ENCODE measurements at places on chromosomes 7 and 10.

DNA sequence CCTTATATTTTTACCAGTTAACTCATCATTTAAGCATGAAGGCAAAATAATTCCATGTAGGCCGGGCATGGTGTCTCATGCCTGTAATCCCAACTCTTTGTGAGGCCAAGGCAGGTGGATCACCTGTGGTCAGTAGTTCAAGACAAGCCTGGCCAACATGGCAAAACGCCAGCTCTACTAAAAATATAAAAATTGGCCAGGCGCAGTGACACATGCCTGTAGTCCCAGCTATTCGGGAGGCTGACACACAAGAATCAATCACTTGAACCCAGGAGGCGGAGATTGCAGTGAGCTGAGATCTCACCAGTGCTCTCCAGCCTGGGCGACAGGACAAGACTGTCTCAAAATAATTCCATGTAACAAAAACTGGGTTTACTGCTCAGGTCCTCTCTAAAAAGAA is 18.3 kb downstream of the HNRNPA2B1 start:
- no peak for DNase-seq

GRCh38 chr10:80503584-80504157 is 34.0 kb upstream of the SH2D4B start:
- DNase-seq = no peak

DNA sequence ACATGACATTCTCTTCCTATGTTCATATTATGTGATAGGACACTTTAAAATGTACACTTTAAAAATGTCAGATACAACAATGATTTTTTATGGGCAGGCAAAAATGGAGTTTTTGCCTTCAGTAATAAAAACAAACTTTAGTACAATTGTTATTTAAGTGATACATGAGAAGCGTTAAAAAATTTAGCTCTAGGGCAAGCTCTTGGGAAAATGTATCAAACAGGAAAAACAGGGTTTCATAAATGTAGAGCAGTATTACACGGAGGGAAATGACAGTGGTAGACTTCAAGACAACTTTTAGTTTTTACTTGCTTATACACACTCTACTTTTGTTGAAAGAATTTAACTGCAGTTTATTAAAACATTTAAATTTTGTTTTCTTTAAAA is 1.5 kb downstream of the FHIP2A start:
- DNase-seq = peak; percentile 40

DNA sequence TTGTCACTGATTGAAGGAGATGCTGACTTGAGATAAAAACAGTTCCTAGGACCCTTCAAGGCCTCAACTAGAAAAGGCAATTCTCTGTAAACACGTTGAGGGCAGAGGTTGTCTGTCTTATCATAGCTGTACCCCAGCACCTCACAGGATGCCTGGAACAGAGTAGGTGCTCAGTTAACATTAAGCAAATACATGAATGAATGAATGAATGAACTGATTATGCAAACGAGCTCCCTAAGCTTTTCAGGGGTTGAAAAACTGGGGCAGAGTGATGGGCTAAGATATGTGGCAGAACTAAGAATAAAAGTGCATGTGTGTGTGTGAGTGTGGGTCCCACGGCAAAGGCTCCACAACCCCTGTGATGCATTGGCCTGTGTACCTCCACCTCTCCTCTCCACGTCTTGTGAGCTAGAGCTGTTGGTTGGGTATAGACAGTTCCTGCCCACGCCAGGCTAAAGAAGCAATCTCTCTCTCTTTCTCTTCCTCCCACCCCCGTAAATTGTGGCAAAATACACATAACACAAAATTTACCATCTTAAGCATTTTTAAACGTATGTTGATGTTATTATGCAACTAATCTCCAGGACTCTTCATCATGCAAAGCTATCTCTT is 20.9 kb upstream of the SMC3 start:
- DNase-seq = no peak

DNA sequence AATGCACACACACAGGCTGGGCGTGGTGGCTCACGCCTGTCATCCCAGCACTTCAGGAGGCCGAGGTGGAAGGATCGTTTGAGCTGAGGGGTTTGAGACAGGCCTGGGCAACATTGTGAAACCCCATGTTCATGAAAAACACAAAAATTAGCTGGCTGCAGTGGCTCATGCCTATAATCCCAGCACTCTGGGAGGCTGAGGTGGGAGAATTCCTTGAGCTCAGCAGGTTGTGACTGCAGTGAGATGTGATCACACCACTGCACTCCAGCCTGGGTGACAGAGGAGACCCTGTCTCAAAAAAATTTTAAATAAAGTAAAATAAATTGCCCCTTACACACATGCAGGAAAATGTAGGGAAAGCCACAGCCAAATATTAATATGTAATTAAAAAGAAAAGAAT is 44.1 kb downstream of the RNF32 start:
- no peak for DNase-seq

DNA sequence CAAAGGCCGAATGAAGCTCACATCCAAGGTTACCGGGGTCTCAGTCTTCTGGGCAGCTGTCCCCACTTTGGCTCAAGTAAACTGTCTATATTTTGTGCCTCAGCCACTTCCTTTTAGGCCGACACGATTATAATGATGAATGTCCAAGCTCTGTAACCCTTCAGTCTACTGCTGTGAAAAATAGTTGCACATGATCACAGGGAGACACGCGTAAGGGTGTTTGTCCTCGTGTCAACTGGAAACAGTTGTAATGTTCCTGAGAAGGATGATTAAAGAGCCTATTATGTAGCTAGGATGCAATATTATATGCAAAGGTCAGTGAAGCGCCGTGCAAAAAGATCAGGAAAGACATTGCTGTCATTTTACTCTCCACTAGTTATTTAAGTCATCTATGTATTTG is 559.9 kb downstream of the SDK1 start:
- DNase-seq = no peak

DNA sequence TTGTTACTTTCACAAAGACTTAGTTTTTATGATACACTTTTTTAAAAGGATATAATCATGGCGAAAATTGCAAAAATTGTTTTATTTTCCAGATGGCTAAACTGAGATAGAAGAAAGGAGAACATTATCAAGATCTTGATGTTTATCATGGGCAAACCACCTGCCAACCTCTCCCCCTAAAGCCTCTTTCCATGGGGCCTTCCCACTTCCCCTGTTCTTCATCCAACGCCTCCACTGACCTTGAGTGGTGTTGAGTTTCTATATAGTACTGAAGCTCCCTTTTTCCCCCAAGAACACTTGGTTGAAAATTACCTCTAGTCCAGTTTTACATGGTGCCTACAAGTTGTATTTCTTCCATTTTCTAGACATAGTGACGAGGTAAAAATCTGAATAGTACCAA is 5.0 kb downstream of the CREB3L2 start:
- no peak for DNase-seq

- DNase-seq = peak; percentile 65
Observed at GRCh38 chr7:2527505-2528467, 8.2 kb downstream of the LFNG start.

- DNase-seq = no peak
Observed at GRCh38 chr10:73456187-73456890, 23.0 kb upstream of the MSS51 start.

GRCh38 chr10:65931291-65932070 is 994.4 kb upstream of the LRRTM3 start:
- DNase-seq = peak; percentile 27

Measured in stomach (tissue), 19 donors.